IPS DF 6.9 (cell line): ENCODE measurements at places on chromosomes 5 and 9.
A peak's percentile ranks its signal among the peaks of the same experiment; 100 is the strongest.

- peaks cover 2% of the 10 kb centered on the region; the same call in 1 of the 2 replicates for H3K4me1 ChIP-seq
- H3K36me3 ChIP-seq, result no peaks in the 10 kb centered on the region
- DNase-seq, result no peak
- no peaks in the 10 kb centered on the region for H3K27me3 ChIP-seq
- H3K27ac ChIP-seq, result no peak overlapping the region
Observed at GRCh38 chr9:87875831-87876545, 6.7 kb upstream of the SPATA31E1 start.

DNA sequence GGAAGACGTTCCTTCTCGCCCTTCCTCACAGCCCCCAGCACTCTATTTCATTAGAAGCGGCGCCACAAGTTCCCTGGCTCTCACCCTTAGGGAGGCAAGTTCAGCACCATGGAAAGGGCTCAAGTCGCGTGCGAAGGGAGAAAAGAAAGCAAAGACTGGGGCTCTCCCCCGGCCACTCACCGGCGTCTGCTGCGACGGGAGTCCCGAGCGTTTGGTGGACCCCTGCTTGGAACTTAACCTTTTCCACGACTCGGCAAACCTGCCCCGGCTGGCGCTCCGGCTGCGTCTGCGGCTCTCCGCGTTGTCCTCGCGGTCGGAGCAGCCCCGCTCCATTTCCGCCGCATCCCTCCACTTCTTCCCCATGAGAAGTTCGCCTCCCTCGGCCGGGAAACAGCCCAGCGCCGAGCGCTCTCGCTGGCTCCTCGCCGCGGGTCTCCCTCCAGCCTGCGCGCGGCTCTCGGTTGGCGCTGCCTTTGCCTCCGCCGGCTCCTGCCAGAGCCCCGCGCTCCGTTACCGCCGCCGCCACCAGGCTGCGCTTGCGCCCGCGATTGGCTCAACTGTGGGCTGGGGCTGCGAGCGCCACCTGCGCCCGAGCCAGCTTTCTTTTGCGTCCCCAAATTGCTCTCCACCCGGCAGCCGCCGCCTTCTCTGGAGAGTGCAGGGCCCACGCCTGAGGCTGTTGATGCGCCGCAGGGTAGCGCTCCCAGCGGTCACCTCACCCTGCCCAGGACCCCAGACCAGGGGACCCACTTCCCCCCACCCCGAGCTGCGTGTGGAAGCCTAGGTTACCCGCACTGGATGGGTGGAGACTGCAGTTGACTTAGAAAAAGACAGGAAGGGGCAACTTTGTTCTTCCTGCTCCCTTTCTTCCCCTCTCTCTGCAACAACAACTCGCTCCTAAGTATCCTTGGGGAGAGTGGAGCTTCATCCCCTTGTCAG lies 321.6 kb downstream of the CEMIP2 start:
- no peak overlapping the region for H3K27ac ChIP-seq
- peak overlapping the region; percentile 63 for H3K4me3 ChIP-seq

GRCh38 chr5:171926311-171926710 lies 80.1 kb downstream of the FBXW11 start:
- no peak overlapping the region for H3K4me3 ChIP-seq
- DNase-seq, result no peak
- H3K27me3 ChIP-seq, result no peaks in the 10 kb centered on the region
- no peak overlapping the region for H3K27ac ChIP-seq
- H3K36me3 ChIP-seq, result peaks cover 4% of the 10 kb centered on the region; the same call in 1 of the 2 replicates
- 0 out of 2 replicates have a peak, but pooled peaks cover 2% of the 10 kb centered on the region for H3K4me1 ChIP-seq

DNA sequence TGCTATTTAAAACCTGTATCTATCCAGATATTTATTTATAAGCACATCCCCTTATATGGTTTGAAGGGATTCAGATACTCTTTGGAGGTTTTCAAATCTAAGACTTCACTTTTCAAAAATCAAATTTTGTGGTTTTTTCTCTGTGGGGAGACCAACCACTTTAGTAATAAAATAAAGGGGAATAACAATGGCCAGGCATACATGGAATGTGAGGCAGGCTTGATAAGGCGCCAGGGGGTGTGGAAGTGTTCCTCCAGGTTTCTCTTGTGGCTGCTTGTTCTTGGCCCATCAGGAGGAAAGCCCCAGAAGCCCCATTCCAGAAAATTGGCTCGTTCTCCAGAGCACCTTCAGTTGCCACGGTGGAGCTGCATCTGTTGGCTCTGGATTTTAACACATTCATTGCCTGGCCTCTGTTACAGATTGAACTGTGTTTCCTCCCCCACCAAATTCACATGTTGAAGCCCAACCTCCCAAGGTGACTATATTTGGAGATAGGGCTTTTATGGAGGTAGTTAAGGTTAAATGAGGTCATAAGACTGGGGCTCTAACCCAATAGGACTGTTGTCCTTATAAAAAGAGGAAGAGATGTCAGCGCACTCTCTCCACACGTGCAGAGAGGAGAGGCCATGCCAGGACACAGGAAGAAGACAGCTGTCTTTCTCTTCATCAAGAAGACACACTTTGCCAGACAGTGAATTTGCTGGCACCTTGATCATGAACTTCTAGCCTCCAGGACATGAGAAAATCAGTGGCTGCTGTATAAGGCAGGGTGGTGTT lies 195.9 kb downstream of the TMEM38B start:
- no peak overlapping the region for H3K4me3 ChIP-seq
- no peaks in the 10 kb centered on the region for H3K36me3 ChIP-seq
- H3K4me1 ChIP-seq, result peaks cover 2% of the 10 kb centered on the region; the same call in 1 of the 2 replicates
- no peaks in the 10 kb centered on the region; the same call in 1 of the 2 replicates for H3K27me3 ChIP-seq
- no peak for DNase-seq

DNA sequence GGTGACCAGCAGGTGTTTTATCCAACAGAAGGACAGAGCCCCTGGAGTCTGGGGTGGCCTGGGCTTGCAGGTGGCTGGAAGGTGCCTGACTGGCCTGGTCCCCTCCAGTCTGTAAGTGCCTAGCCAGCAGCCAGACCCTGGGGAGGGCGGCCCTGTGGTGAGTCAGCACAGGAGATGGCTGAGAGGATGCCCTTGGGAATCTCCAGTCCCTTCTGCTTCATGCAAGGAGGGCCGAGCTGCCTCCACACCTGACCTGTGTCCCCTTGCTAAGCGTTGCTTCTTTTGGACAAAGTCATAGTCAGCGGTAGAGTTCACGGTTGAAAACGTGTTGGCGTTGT lies 20.2 kb downstream of the OBP2B start:
- no peak for DNase-seq
- no peaks in the 10 kb centered on the region for H3K4me1 ChIP-seq

- no peak overlapping the region for H3K27ac ChIP-seq
- DNase-seq, result no peak
- no peaks in the 10 kb centered on the region for H3K4me1 ChIP-seq
- no peaks in the 10 kb centered on the region for H3K27me3 ChIP-seq
Observed at GRCh38 chr5:100683881-100684280, 148.7 kb downstream of the FAM174A start.

DNA sequence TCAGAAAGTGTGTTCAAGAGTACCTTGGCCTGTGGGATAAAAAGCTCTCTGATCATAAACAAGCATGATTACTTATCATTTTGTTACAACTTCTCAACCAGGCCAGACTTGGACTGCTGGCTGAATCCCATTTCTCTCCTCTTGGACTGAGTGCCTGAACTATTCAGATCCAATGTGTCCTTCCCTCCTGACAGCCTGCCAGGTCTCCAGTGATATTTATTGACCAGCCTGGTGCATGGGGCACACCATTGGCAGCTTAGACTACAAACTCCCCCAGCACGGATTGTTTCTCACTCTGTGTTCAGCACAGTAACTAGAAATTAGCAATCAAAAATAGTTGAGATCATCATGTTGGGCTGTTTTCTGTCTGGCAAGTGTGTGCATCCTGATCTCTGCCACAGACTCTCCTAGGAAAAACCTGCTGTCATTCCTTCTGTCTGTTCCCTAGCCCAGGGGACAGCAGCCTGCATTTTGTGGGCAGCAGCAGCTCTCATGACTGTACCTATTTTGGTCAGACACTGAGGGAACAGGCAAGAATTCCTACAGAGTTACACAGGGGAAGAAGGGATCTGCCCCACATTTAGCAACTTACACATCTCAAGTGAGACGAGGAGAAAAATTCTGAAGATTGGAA lies 348.1 kb downstream of the ADAMTS6 start:
- no peaks in the 10 kb centered on the region for H3K27me3 ChIP-seq
- no peak overlapping the region for H3K27ac ChIP-seq
- H3K4me3 ChIP-seq, result no peak overlapping the region
- no peaks in the 10 kb centered on the region for H3K4me1 ChIP-seq

DNA sequence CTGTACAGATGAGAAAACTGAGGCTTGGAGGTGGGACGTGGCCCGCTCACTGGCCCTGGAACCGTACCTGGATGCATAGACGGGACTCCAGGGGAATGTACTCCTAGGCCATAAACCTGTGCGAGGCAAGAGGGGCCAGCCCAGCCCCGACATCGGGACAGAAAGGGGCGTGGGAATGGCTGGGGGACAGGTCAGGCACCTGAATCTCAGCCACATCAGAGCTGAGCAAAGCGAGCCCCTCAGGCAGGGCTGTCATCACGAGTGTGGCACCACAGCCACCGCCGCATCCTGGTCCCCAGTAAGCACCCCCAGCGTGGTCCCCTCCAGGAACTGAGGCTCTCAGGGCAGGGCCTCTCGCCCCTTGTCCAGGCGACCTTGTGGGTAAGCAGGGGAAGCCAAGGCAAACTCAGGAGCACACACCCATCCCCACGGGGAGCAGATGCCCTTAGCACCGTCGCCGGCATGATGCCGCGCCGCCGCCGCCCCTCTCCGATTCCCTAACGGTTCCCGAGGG lies 16.5 kb downstream of the NACC2 start:
- H3K27me3 ChIP-seq, result no peaks in the 10 kb centered on the region
- H3K27ac ChIP-seq, result no peak overlapping the region
- no peak for DNase-seq
- no peak overlapping the region for H3K4me3 ChIP-seq

DNA sequence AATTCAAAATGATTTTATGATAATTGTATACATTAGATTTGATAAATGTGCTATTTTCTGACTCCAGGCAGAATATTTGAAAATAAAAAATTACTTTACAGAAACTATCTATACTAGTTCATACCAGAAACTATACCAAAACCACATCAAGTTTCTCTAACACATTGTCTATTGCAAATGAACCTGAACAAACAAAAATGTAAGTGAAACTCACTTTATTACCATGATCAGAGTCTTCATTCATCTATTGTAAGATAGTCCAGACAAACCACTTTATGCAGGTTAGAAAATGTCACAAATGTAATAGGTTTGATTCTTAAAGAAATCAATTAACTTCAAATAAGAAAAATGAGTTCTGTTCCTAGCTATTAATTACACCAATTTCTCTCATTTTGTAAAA lies 99.4 kb downstream of the OXCT1 start:
- no peak overlapping the region for H3K27ac ChIP-seq
- no peaks in the 10 kb centered on the region for H3K27me3 ChIP-seq
- H3K36me3 ChIP-seq, result no peaks in the 10 kb centered on the region
- no peak for DNase-seq
- no peaks in the 10 kb centered on the region; the same call in 1 of the 2 replicates for H3K4me1 ChIP-seq
- no peak overlapping the region for H3K4me3 ChIP-seq

DNA sequence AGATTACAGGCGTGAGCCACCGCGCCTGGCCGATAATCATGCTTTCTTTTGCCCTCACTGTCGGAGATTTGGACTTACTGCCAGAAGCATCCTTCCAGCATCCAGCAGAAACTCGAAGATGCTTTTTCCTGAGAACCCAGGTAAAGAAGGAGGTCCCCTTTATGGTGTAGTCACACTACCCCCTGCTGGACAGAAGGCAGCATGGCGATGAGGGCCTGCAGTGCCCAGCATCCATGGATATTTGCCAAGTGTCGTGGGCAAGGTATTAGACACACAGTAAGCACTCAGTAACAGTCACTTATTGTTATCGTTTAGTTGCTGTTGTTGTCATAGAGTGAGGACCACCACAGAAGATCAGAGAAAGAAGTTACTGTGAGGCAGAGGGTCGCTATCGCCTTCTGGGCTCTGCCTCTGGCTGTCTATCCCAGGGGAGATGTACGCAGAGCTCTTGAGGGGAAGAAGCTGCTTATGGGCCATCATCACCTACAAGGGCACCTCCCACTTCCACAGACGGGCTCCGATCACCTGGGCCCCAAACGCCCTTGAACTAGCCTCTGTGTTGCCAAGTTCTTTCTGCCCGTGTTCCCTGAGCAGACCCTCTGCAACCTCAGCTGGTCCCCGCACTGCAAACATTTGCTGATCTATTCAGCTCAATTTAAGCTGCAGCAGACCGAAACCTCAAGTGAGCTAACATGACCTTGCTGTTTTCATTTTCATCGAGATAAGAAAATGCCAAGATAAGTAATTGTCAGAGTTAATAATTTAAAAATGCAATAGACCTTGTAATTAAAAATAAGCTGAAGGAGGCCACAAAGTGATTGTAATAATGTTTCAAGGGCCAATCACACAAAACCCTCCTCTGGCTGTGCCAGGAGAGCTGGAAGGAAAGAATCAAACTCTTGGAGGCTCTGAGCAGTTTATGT lies 23.9 kb downstream of the C5orf15 start:
- no peak overlapping the region for H3K4me3 ChIP-seq
- H3K36me3 ChIP-seq, result no peaks in the 10 kb centered on the region
- H3K27me3 ChIP-seq, result no peaks in the 10 kb centered on the region
- H3K27ac ChIP-seq, result no peak overlapping the region
